ENCODE measurements at places on chromosomes 6 and 20. TPM values are rescaled to one million over a fixed set of nuclear protein-coding genes. Genes with fewer than 3 reads are reported as not detected.

DNA sequence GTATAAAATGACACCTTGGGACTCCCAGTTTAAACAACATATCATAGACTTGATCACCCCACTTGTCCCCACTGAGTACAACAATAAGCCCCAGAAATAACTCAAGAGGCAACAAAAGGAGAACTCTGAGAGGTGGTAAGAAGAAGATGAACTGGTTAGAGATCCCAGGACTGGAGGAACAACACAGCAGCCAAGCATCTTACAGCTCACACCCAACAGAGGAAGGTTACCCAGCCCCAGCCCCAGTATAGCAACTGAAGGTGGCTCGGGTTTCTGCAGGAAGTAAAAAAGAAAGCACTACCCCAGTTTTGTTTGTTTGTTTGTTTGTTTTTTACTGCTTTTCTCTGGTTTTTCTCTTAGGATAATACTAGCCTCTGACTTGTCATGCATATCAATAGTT lies 17.1 kb upstream of the TGM6 start:
- DNase-seq = no peak

GRCh38 chr6:47766445-47766844 lies 15.4 kb upstream of the OPN5 start:
- no peak for DNase-seq

- no peak for DNase-seq
Observed at GRCh38 chr6:52364480-52365166, 2.7 kb downstream of the PAQR8 start.

DNA sequence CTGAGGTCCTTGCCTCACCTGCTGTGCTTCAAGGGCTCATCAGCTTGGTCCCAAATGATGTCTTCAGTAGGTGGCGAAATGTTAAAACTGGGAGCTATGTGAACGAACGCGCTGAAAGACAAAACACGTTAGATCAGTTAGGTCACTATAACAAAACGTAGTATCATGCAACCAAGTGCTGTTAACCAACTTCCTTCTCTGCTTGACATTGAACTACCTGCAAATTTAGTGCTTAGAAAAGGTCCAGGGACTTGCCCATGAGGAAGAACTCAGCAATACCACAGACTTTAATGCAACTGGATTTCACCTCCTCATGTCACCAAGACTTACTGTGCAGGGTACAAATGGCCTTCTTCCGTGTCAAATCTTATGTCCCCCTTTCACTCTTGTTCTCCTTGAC lies 24.8 kb downstream of the BACH2 start:
- DNase-seq = no peak

Gene GSTA4
- total RNA-seq = 0.20 TPM

All from HT1080 (cell line).